ENCODE measurements at places on chromosomes 5 and 9.

DNA sequence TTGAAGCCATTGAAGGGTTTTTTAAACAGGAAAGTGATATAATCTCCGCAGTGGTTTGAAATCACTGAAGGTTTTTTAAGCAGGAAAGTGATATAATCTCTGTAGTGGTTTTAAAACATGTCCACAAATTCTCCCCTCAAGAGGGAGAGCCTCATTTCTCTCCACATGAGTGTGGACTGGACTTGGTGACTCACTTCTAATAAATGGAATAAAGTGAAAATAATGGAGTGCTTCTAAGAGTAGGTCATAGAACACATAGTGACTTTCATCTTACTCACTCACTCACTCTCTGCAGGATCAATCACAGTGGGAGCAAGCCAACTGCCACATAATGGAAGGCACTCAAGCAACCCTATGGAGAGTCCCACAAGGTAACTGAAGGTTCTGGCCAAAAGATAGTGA is 12.0 kb downstream of the CTNNAL1 start:
- no peak for DNase-seq

DNA sequence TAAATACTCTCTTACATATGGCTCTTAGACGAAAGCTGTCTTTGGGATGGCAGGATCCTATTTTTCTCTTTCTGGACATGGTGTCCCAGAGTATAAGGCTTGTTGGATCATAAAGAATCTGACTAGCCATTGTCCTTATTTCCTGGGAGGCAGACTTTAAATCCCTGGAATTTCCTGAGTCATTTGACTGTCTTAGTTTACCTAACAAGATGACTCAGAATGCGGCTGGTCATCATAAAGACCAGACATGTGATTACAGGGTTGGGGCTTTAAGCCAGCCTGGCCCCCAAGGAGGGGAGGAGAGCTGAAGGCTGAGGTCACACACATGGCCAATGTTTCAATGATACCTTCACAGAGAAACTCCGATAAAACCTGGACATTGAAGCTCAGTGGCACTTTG is 37.2 kb downstream of the FAM240B start:
- no peak for DNase-seq

DNA sequence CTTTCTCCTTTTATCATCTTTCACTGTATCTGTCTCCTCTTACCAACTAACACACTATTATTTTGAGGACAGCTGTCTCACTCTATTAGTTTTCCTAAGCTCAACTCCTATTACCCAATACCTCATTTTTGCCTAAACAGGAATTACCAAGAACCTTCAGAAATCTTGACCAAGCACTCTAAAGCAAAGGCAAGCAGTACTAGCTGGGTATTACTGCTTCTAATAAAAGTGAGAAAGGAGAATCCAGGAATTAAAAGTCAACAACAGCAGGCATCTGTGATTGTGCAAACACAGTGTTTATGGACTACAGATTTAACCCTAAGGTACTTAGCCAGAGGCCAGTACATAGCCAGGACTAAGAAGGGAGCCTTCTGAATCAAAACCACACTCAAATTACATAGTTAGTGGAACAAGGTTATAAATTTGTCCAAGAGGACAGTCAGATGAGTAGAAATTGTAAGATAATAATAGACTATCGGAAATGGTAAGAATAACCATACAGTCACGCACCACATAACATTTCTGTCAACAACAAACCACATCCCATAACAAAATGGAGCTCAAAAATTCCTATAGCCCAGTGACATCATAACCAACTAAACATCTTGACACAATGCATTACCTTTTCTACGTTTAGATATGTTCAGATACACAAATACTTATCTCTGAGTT is 8.3 kb downstream of the RFX3 start:
- DNase-seq, result no peak

- DNase-seq, result no peak
These were observed 159.7 kb upstream of the CDH12 start for GRCh38 chr5:23012842-23013241.

DNA sequence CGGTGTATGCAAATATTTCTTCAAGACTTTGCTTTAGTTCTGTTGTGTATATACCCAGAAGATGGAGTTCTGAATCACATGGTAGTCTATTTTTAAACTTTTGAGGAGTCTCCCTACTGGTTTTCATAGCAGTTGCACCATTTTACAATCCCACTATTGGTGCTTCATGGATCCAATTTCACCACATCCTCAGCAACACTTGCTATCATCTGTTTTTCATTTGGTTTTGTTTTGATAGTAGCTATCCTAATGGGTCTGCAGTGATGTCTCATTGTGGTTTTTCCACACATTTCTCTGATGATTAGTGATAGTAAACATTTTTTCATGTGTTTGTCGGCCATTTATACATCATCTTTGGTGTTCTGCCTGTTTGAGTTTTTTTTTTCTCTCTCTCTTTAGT is 1339.3 kb downstream of the EFNA5 start:
- DNase-seq, result no peak

DNA sequence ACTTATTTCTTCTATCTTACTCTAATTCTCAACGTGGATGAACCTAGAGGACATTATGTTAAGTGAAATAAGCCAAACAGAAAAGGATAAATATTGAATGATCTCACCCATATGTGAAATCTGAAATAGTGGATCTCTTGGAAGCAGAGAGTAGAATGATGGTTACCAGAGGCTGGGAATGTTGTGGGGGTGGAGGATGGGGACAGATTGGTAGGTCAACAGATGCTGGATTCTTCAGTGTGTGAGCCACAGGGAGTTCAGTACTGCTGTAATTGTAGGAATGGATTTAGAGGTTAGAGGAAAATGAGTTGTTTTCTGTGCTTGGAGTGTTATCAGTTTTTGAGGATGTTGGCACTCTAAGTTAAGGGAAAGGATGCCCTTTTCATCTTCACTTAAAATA is 190.6 kb downstream of the FBXL7 start:
- no peak for DNase-seq

- DNase-seq, result no peak
These were observed 21.4 kb upstream of the SMIM23 start for GRCh38 chr5:171764265-171764664.

DNA sequence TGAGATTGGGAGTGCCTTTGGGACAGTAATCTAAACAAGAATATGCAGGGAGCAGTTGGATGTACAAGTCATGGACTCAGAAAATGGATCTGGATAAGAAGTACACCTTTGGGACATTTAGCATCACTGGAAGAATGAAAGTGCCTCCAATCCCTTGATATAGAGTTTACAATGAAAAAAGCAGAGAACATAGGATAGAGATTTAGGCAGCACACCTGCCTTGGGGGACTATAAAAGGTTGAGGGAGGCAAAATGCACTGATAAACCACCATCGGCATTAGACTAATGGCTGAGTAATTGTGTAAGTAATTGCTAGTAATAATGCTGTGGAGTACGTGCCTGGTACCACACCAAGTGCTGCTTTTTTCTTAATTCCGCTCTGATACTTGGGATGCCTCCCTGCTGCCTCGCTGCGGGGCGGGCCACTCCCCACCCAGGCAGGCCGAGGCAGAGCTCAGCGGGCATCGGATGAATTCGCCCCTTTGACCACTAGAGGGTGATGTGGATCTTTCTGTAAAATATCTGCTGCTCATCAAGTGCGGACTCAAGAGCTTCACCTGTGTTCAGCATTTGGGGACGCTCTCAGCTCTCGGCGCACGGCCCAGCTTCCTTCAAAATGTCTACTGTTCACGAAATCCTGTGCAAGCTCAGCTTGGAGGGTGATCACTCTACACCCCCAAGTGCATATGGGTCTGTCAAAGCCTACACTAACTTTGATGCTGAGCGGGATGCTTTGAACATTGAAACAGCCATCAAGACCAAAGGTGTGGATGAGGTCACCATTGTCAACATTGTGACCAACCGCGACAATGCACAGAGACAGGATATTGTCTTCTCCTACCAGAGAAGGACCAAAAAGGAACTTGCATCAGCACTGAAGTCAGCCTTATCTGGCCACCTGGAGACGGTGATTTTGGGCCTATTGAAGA is 99.9 kb downstream of the ANKRD18B start:
- DNase-seq, result no peak

DNA sequence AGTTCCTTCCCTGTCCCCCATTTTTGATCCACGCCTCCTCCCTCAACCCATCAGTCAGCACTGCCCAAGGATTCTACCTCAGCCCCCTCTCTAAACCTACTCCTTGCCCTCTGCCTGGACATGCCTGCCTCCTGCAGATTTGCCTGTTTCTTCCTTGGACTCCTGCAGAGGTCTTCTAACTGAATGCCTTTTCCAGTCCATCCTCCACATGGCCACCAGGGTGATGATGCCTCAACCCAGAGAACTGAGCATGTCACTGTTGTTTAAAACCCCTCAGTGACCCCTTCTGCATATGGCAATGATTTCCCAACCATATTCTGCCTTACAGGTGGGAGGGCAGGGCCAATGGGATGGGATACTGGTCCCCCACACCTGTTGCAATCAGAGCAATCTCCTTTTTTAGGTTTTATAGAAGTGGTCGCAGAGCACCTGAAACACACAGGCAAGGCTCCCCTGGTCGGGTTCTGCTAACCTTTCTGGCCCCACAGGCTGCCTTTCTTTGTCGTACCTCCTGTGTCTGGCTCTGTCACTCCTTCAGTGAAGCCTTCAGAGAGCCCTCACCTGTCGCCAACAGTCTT is 9.3 kb downstream of the PHYKPL start:
- DNase-seq, result no peak

- DNase-seq, result no peak
These were observed 57.9 kb downstream of the DOCK8 start for GRCh38 chr9:272251-273213.

Data from cortex of kidney (tissue), 1 donor.